Left renal cortex interstitium (tissue), 4 donors: ENCODE measurements at places on chromosomes 4 and X. TPM values are rescaled to one million over a fixed set of nuclear protein-coding genes. Genes with fewer than 3 reads are reported as not detected.
A peak's percentile ranks its signal among the peaks of the same experiment; 100 is the strongest.

GRCh38 chr4:95212692-95213091 lies 336.1 kb downstream of the UNC5C start:
- DNase-seq: no peak

- no peak for DNase-seq
These were observed 758.6 kb downstream of the PDHA2 start for GRCh38 chr4:96598465-96598864.

- no peak for DNase-seq
These were observed 146.2 kb upstream of the JADE1 start for GRCh38 chr4:128663325-128663724.

- no peak for DNase-seq
These were observed 50.3 kb downstream of the CHRDL1 start for GRCh38 chrX:110745288-110745687.

DNA sequence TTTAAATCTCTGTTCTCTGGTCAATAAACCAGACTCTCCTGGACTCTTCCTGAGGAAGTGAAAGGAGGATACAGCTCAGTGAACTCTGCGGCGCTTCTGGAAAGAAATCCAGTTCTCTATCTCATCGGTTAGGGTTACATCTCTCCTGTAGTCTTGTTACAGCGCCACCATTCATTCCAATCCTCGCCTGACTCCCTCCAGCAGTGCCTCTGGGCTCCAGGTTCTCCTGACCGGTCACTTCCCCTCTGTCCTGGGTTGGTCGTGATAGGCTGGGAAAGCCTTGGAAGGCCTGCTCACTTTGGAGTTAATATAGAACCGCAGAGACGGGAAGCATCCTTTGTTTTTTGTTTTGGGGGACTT lies 97.0 kb upstream of the STOX2 start:
- peak; percentile 63 for DNase-seq

- DNase-seq: no peak
These were observed 182.0 kb upstream of the FAM241A start for GRCh38 chr4:111963158-111963700.

The SYTL5 gene
- 3.6 TPM for polyA plus RNA-seq
